HuH-7 (cell line): ENCODE measurements at places on chromosomes 2 and 18.
A peak's percentile ranks its signal among the peaks of the same experiment; 100 is the strongest.

GRCh38 chr2:128768041-128768440 is 449.4 kb upstream of the HS6ST1 start:
- DNase-seq, result no peak

DNA sequence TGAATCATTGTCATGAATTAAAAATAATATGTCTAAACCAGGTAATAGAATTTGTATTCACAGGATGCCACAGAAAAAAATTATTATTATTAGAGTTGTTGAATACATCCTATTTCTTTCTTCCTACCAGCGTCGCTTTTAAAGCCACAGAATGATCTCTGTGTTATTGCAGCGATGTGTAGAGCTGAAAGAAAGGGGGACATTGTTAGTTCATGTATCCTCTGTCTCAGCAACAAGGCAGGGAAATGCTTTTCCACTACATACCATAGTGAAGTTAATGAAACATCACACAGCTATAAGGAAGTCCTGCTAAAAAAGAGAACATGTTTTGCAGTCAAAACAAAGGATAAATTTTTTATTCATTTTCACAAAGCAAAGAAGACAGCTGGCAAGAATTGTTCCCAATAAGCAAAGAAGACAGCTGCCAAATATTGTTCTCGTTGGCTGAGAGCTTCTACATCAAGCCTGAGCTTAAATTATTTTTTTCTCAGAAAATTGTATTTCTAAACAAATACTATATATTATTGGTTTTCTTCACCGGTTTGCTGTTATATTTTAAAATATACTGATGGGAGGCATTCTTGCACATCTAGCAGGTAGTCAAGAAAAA is 1234.4 kb downstream of the SUCLG1 start:
- no peak for DNase-seq

- DNase-seq, result no peak
Measured at GRCh38 chr2:204019572-204020501, 83.3 kb downstream of the ICOS start.

DNA sequence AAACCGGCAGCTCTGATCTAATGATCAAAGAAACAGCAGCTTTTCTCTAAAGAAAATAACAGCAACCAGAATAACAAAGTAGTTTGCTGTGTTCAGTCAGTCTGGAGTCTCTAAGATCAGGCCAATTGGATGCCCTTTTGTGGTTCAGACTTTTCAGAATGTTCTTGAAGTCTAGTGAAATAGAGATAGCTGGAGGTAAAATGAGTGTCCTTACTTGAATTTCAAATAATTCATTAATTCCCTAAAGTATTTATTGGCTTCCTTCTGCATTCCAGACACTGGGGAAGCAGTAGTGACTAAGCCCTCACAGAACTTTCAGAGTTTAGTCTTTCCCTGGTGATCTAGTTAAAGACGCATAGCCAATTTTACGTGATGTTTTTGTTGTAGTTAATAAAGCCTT is 58.7 kb downstream of the C18orf54 start:
- DNase-seq, result no peak

DNA sequence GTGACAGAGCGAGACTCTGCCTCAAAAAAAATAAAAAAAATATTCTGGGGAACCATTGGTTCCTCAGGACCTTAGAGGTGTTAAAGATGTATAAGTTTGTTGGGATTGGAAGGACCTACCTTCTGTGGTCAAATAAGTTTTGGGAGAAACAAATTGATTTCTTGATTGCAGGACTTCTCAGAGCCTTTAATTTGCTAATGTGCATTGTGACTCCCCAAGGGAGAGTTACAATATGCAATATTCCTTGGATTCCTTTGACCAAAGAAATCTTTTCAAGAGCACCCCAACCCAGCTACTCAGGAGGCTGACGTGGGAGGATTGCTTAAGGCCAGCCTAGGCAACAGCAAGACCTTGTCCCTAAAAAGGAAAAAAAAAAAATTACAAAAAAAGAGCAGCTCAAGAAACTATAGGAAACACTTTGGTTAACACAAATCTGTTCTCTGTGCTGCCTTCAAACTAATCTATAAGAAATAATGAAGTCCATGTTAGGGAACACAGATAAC is 6.5 kb downstream of the NAGK start:
- DNase-seq, result no peak

- DNase-seq, result no peak
Measured at GRCh38 chr2:239287461-239287860, 113.4 kb downstream of the HDAC4 start.

- DNase-seq, result no peak
Measured at GRCh38 chr2:156322051-156322685, 10.4 kb downstream of the NR4A2 start.

DNA sequence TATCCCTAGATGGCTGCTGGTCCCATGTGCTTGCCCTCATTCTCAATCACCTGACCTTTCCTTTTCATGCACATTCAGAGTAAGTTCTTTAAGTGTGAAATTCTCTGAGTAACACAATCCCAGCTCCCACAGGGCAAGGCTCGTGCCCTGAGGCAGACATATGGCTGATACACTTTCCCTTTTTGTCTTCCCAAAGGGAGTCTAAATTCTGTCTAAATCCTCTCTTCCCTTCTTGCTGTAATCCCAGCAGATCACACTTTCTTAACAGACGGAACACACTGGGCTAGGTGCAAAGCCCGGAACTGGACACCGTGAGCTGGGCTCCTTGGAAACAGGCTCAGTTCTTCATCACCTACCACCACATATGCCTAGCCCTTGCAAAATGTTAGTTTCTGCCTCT is 147.6 kb downstream of the GALNT14 start:
- DNase-seq, result no peak

DNA sequence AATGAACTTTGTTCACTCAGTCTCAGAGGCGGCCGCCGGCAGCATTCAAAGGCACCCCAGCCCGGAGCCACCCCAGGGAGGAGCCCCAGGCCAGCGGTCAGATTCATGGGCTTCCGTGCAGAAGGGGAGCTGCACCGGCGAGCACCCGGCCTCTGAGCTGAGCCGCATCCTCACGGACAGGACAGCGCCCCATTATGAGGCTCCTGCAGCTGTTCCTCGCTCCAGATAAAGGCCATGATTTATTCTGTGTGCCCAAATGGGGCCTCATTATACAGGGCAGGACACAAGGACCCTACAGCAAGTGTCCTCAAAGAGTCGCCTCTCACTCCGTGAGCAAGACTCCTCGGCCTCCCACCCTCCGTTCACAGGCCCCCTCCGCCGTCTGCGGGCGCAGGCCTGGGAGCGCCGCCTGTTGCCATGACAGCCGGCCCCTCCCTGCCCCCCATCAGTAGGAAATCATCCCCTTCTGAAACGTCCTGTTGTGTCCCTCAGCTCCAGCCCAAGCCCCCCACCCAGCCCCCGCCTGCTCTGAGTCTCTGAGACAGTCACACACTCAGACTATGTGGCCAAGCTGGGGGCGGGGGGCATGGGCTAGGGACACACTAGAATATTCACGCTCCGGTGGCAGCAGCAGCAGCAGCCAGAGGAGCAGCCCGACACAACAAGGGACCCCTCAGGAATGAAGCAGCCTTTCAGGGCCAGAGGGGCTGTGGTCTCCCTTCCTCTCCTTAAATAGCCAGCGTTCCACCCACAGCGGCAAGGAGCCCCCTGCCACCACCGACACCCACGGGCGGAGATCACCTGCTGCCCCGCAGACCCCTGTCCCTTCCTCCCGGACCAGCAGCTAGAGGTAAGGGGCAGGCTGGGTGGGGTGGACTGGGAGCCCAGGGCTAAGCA is at the start of gene GPR17:
Gene GPR17 (plus strand): TSS at position 759 of the 897 bp plus-strand sequence. CDS start 4,583 bp downstream, outside the sequence.
- DNase-seq, result no peak

DNA sequence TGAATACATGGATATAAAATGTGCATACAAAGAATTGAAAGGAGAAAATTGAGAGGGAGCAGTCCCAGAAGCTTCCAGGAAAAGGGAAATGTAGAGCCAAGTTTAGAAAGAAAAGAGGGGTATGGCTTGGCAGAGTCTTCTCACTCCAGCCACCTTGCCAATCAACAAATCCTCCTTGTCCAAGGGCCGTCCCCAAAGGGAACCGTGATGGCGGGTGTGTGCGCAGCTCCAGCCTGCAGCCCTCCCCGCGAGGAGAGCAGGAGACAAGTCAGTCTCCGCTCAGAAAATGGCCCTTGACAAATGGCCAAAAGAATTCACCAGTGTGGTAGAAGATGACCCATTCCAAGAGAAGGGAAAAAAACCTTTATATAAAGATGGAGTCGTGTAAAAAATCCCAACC is 448.3 kb upstream of the POU3F3 start:
- DNase-seq, result no peak

GRCh38 chr2:54657664-54658083 is 65.8 kb upstream of the EML6 start:
- peak; percentile 81 for DNase-seq

- DNase-seq, result no peak
Measured at GRCh38 chr2:26246818-26247217, 2.1 kb downstream of the HADHB start.

- no peak for DNase-seq
Measured at GRCh38 chr18:68985172-68985820, 187.4 kb downstream of the CCDC102B start.

GRCh38 chr2:38661306-38661705 is 4.6 kb upstream of the GALM start:
- DNase-seq, result no peak

DNA sequence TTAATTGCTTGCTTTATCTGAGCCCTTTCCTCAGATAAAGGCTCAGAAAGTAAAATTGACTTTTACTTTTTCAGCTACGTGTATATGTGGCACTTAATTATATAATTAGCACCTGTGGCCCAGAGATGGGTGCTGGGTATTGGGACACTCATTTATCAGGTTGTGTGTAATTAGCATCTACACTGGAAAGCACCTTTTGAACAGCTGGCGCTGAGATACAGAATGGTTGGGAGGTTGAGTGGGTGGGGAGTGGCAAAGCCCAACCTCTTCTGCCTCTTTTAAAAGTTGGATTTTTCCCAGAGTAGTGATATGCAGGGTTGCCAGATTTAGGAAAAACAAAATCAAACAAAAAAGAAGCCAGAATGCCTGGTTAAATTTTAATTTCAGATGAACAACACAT is 23.9 kb downstream of the SPTBN1 start:
- no peak for DNase-seq

DNA sequence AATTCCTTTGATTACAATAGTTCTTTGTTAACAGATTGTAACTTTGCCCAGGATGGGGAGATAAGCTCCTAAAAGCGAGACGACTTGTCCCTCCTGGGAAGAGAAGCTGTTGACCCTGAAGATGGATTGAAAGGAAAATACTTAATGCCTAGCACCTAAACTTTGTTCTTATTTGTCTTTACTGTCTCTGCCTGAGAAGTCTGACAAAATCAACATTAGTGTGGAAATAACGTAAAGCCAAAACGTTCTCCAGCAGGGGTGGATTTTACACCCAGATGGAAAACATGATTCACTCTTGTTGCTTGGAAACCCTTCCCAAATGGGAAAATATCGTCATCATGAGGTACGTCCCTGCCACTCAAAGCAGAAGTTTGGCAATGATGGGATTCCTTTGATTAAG is 450.1 kb downstream of the SLC4A3 start:
- no peak for DNase-seq

GRCh38 chr2:144515099-144515695 is 4.7 kb downstream of the ZEB2 start:
- DNase-seq, result no peak

DNA sequence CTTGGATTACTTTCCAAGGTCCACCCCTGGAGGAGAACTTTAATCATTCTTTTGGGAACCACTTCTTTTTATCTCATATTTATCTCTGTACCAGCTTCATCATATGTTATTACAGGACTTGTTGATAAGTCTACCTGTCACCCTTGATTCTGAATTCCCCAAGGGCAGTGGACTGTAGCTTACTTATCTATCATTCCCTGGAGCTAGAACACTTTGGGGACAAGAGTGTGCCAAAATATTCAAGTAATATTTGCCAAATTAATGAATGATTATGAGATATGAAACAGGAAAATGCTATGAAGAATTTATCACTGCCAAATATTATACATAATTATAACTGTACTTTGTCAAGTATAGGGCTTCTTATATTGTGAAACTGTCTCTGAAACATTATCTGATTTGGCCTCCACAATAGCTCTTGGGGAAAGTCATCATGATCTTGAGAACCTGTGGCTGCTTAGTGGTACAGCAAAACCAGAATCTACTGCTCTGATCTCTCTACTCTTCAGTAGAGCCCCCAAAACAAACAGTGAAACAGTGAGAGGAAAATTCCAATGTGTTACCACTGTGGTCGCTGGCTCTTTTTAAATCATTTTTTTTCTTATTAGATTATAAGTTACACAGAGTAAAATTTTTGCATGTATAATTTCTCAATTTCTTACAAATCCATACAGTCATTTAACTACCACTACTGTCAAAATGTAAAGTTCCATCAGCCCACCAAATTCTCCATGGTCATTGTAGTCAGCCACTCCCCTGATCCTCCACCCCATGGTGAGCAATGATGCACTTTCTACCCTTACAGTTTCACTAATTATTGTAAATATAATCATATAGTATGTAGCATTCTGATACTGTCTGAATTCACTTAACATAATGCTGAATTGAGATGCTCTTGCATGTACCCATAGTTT is 197.5 kb downstream of the PIEZO2 start:
- DNase-seq, result no peak

DNA sequence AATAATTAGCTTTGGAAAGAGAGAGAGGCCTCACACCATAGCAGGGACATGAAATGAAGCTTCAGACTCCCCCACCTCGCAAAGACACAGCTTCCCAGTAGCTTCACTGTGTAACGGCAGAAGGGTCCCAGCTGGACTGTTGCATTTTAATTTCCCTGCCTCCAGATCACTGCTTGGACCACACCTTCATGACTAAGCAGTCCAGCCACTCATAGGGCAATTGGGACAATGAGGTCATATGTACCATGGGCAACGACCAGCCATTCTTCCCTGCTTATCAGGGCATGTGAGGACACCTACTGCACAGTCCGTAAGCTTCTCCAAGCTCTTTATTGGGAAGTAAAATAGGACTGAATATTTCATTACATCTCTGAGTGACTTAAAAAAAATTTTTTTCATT is 183.0 kb downstream of the MREG start:
- DNase-seq, result peak; percentile 38

DNA sequence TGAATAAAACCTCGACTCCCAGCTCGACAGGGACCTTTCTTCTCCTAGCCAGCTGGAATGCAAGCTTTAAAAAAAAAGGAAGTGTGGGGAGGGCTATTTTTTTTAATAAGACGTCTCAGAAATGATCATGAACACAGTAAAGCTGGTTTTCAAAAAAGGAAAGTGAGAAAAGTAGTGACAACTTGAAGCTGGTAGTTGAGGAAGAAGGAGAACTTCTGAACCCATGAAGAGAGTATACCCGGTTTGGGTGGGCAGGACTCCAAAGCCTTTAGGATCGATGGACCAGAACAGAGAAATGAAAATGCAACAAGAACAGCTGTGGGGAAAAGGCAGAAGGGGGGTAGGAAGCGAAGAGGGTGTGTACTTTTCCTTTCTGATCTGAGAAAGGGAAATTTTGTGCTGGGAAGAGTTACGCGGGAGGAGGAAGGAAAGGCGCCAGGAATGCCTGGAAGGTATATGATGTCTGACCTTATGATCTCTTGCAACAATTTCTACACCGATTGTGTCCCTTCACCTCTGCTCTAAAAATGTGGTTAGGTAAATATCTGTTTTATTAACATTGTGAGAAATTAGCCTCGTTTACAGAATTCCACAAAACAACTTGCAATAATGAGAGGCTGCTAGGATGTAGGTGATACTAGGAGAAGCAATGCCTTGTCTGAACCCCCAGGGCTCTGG is 22.6 kb upstream of the CYP1B1 start:
- no peak for DNase-seq
